Stimulated activated CD8-positive, alpha-beta memory T cell treated with anti-CD3 and anti-CD28 coated beads, Interleukin-4, amount 100 ng/mL, for 24 hours (primary cell): ENCODE measurements at places on chromosomes 12 and 14.

DNA sequence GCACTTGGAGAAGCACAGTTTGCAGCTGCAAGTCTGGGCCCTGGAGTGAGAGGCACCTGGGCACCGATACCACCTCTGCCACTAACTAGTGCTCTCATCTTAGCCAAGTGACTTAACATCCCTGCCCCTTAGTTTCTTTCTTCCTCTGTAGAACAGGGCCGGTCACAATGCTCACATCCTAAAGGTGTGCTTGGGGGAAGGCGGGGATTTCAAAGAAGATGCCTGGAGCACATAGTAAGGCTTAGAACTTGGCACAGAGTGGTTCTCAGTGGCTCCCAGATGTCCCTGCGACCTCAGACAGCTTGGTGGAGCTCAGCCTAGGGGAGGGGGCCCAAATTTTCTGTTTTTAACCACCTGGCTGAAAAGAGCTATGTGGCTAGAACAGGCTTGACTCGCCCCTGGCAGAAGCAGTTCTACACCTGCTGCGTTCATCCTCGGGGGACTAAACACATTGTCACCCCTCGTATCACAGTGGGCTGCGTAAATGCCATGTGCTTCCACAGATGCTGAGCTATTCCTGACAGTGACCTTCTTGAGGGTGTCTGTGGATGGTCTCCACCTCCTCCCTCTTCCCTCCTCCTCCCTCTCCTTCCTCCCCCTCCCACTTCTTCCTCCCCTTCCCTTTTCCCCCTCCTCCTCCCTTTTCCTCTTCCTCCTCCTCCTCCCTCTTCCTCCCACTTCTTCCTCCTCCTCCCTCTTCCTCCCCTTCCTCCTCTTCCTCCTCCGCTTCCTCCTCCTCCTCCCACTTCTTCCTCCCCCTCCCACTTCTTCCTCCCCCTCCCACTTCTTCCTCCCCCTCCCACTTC, 112.1 kb downstream of the PHETA1 start:
- no peak for DNase-seq

GRCh38 chr12:112188130-112188830, 62.9 kb downstream of the TRAFD1 start:
- no peak for DNase-seq

- DNase-seq, result no peak
Observed at GRCh38 chr12:104411826-104412641, 44.7 kb upstream of the CHST11 start.

GRCh38 chr12:95998611-95999286, 2.6 kb upstream of the HAL start:
- DNase-seq, result peak; percentile 4

DNA sequence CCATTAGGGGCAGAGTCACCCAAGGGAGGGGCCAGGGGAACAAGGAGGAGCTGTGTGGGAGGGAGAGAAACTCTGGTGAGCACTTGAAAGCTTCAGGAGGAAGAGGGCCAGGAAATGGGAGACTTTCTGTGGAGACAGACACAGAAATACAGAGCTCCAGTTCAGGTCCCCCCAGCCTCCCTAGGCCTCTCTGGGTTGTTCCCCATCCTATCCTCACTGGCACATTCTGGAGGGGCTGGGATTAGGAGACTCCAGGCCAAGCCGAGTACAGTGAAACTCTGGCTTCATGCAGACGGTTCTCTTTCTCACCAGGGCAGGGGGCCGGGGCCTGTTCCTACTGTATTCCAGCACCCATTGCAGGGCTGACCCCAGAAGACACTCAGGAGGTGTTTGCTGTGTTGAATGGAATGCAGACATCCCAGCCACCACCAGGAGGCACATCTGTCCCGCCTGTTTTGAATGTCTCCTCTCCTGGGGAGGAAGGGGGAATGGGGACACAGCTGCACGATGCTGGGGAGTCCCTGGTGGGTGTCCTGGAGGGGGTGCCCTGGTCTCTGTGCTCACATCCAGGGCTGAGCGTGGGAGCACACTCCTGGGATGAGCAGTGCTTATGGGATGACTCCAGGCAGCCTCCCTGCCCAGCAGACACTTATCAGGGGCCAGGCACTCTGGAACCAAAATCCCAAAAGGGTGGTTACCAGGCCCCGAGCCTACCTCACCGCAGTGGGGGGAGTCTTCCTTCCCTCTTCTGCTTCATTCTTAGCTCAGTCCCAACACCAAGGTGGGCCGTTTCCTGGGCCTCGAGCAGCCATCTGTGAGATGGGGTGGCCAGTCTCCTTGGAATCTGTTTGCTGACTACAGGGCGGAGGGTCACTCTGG, 5.5 kb upstream of the KRT84 start:
- DNase-seq, result no peak

- DNase-seq, result no peak
Observed at GRCh38 chr12:101654442-101654841, 43.0 kb upstream of the CHPT1 start.

GRCh38 chr12:117045160-117046010, 53.8 kb downstream of the TESC start:
- DNase-seq, result no peak

DNA sequence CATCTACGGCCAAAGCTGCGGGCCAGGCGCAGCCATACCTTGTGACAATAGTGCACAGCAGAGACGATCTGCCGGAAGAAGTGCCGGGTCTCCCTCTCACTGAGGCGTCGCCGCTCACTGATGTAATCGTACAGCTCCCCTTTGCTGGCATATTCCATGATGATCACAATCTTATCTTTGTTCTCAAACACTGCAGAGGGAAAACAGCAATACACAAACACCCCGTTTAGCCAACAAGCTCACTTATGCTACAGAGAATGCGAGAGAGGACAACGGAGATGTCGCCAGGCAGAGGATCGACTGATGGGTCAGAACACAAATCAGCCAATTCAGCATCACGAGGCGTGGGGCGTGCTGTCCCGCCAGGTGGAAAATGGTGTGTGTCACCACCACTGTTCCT, 52.1 kb downstream of the NUAK1 start:
- DNase-seq, result no peak

GRCh38 chr14:68551045-68551683, 241.7 kb downstream of the ZFP36L1 start:
- no peak for DNase-seq

DNA sequence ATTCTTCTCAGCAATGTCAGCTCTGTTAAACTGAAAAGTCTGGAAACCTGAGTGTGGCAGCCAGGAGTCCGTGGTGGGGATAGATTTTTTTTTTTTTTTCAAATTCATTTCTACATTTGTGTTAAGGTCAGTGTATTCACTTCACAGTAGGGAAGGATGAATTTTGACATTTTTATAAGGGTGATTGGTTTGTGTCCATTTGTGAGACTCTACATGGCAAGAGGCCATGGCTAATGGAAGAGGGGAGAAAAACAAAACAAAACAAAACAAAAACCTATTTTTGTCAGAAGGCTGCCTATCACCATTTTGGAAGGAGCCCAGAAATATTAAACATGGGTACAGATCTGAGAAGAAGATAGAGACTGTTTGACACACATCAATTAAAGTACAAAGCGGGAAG, 176.1 kb downstream of the RMST start:
- no peak for DNase-seq

GRCh38 chr12:104975587-104976343, 10.4 kb upstream of the NOPCHAP1 start:
- DNase-seq, result no peak

GRCh38 chr12:8057306-8057705, 8.9 kb downstream of the C3AR1 start:
- DNase-seq, result no peak

DNA sequence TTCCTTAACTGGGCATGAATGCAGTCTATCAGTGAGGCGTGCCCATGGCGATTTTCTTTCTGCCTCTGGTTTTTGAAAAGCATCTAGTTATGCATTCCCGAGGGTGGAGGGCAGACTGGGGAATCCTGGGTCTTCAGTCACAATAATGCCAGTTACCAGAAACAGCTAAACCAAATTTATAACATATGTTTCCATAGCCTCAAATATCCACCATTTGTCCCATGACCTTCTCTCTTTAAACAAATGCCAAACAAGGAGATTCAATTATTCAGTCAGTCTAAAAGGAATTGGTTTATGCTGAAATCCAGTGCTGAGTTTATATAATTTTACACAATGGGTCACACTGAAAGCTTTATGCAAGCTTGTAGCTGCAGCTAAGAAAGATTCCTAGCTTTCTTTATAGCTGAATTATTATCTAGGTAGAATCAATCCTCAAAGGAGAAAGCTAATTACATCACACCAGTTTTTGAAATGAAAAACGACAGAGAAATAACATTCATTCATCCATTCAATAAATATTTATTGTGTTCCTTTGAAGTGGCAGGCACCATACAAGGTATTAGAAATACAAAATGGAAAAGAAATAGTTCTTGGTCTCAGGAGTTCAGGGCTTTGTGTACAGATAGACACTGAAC, 131.3 kb upstream of the RAP1B start:
- no peak for DNase-seq

- DNase-seq, result no peak
Observed at GRCh38 chr12:115149279-115149678, 465.3 kb upstream of the TBX3 start.

- no peak for DNase-seq
Observed at GRCh38 chr12:6968426-6968825, 2.0 kb downstream of the PHB2 start.

DNA sequence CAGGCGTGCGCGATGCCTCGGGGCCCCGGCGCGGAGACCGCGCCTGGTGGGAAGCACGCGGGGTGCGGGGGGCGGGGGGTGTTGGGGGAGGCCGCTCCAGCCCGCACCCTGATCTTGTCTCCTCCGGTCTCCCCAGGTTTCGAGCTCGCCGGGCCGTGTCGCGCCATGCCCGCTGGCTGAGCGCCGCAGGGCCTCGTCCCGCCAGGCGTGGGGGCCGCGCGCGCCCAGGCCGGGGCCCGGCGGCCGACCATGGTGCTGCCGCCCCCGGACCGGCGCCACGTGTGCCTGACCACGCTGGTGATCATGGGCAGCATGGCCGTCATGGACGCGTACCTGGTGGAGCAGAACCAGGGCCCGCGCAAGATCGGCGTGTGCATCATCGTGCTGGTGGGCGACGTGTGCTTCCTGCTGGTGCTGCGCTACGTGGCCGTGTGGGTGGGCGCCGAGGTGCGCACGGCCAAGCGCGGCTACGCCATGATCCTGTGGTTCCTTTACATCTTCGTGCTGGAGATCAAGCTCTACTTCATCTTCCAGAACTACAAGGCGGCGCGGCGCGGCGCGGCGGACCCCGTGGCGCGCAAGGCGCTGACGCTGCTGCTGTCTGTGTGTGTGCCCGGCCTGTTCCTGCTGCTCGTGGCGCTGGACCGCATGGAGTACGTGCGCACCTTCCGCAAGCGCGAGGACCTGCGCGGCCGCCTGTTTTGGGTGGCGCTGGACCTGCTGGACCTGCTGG, 2.4 kb downstream of the TMEM121 start:
- DNase-seq, result no peak

DNA sequence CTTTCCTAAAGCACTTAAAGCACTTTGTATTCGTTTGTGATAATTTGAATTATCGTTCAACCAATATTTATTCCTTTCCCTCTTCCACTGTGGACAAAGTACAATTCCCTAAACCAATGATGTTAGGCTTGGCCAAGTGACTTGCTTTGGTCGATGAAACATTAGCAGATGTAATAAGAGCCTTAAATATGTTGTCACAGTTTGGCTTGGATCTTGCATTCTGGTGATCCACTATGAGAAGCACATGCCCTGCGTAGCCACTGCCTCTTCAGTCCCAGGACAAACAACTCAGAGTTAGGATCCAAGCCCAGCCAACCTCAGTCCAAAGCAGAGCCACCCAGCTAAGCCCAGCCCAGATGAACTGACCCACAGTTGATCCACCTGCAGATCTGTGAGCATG, 8.4 kb upstream of the C12orf75 start:
- no peak for DNase-seq

GRCh38 chr14:23433457-23433856, 2.0 kb downstream of the MYH7 start:
- no peak for DNase-seq

GRCh38 chr12:47120736-47121135, 41.0 kb upstream of the AMIGO2 start:
- DNase-seq, result no peak

DNA sequence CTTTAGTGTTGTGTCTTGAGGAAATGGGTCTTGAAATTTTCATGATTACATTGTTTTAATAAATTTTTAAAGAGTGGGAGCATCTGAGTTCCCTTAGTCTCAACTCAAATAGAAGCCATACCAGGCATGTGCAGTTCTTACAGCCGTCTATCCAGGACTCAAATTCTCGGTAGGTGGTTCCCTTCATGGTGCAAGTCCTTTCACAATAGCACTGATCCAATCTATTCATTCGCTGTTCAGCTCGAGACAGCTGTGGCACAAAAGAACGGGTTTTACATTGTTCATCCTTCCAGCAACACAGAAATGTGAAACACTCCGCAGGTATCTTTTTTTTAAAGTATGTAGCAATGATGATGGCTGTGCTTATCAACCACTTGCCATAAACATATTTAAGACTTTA, 100.2 kb downstream of the NELL2 start:
- DNase-seq, result no peak

- no peak for DNase-seq
Observed at GRCh38 chr14:105838107-105838506, 311.7 kb downstream of the TMEM121 start.

DNA sequence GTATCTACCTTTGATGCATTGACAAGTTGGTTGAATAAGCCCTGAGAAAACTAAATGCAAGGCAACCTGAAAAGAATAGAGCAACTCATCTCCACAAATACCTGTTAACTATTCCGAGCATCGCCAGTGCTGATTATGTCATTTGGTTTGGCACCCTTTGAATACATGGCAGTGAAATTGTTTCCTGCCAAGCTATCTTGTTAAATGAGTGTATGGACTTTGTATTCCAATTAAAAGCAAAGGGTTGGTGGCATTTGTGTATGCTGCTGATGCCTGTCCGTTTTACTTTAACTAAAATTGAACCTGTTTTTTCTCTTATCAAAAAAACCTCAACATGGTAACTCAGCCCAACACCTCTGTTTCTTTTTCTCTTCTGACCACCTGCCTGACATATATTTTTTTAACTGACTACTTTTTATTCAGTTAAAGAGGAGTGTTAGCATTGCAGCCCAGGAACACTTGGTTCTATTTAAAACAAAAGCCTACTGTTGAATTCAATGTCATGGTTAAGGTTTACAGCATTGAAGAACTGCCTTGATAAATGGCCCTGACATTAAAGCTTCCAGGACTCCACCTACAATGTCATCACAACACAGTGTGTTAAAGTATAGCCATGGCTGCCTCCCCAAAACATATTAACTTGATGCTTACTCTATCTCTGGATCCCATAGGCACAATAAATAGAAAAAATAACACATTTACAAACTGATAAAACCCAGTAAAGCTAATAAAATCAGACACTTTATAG, 838.3 kb upstream of the NOVA1 start:
- DNase-seq, result no peak

GRCh38 chr12:52860102-52860823, 11.5 kb upstream of the KRT78 start:
- DNase-seq, result no peak

DNA sequence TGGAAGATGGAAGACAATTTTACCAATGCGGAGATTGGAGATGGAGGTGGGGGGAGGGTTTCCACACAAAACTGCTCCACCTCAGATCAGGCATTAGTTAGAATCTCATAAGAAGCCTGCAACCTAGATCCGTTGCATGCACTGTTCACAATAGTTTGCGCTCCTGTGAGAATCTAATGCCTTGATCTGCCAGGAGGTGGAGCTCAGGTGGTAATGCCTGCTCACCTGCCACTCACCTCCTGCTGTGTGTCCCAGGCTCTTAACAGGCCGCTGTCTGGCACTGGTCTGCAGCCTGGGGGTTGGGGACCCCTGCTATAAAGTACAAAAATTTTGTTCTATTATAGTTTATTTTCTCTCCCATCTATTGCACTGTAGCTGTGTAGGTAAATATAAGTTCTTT, 84.9 kb upstream of the FOXG1 start:
- DNase-seq, result no peak

GRCh38 chr12:72605975-72606374, 333.8 kb downstream of the TRHDE start:
- DNase-seq, result no peak
